ENCODE measurements at places on chromosomes 4 and X.
A peak's percentile ranks its signal among the peaks of the same experiment; 100 is the strongest.

DNA sequence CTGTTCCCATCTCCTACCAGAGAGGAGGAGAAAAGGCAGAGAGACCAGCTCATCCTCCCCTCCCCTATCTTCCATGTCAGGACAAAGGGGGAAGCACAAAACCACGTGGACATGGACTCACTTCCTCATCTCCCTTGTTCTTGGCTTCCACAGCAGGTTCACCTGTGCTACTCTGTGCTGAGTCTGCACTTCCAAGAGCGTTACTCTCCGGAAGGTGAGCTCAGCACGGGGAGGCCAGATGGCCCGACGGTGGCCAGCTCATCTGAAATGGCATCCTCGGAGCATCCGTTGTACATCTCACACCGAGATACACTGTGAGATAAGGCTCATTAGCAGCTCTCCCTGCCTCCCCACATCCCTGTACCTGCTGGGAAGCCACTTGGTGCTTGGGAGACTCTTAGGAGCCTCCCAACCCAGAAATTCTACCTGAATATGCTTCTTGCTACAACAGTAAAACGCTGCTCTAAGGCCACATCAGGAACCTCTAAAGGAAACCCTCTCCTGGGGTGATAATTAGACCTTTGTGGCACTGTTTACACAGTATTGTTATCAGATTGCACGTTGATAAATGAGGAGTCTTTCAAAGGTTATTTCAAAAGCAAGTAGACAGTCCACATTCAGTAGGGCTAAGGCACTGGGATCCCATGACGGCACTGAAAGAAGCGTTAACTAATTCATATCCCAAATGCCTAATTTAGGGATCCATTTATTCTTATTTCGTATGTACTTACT lies 19.4 kb downstream of the LGI2 start:
- no peak for DNase-seq

DNA sequence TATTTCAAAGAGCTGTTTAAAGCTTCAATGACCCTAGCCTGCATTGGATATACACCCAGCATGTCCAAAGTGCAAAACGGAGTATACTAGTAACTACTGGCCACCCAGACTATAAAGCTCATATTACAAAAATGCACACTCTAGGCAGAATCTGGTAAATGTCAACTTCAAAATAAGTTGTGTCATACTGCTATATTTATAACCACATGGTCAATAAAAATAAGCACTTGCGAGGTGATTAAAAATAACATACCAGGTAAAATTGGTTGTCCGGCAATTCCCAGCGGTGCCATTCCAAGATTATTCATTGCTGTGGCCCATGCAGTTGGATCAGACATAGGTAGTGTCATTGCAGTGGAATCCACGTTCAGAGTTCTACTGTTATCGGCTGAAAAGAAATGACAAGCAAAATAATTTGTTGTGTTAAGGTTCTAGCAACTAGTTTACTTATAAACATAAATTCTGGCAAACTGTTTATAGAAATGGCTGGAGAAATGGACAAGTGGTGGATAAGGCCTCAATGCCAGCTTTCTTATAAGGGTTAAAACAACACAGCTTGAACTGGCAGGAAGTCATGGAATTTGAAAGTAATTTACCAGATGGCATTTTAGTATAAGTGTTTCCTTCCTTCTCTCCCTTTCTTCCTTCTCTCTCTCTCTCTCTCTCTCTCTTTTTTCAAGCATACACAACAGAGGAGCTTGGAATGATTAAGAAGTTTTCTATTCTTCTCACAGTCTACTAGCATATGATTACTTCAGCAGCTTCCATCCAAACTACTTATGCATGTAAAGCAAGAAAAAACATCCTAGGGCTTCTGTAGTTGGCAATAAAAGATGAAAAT lies 199.9 kb downstream of the ENOX2 start:
- no peak for DNase-seq

GRCh38 chr4:146510942-146511341 lies 10.8 kb downstream of the SLC10A7 start:
- no peak for DNase-seq

DNA sequence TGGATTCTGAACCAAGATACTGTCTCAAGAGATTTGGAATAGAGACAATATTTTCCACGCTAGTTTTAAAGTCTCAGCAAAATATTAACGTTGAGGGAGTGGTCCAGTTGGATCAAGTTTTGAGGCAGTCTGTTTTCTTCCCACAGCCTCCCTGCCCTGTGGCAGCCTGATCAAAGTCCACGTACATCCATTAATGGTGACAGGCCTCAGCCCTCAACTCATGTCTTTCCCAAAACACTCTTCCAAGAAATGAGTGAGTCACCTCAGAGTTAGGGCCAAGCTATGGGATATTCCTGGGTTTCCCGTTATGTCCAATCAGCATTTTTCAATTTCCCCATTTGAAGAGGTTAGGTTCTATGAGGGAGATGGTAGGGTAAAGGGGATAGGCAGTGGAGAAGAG lies 28.5 kb downstream of the EGFL6 start:
- DNase-seq = no peak

DNA sequence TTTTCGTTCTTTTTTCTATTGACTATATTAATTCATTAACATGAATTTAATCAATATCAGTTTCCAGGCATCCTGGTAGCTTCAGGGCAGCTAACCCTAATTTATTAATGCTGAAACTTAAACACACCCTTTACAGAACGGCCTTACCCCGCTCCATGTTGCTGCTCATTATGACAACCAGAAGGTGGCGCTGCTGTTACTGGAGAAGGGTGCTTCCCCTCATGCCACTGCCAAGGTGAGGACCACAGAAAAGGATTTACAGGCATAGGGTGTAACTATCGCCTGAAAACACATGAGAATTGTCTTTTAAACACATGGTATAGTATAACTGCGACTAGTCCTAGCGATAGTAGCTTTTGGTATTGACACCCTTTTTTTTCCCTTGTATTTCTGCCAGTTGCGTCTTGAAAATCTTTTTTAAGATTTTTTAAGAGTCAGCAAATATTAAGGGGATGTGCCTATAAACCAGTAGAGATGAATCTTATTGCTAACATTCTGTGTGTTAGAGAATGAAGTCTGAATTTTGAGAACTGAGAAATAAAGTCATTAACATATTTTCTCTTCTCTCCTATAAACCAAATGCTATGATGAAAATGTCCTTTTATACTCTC lies 229.0 kb downstream of the ANK2 start:
- peak; percentile 23 for DNase-seq

DNA sequence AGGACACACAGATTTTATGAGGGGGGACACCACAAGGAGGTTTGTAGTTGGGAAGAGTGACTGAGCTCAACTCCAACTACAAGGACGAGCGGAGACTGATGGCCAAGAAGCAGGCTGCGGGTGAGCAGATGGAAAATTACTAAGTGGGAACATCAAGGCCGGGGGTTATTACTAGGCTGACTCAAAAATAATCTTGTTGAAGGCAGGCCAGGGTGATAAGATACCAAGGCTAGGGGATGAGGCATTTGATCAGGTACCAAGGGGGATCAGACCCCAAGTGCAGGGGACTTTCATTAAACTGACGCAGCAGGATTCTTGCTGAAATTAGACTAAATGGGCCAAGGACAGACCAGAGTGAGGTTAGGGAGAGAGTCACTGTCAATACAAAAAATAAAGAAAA lies 119.4 kb upstream of the SORBS2 start:
- no peak for DNase-seq

GRCh38 chr4:122762966-122763716 lies 30.6 kb downstream of the BBS12 start:
- no peak for DNase-seq

DNA sequence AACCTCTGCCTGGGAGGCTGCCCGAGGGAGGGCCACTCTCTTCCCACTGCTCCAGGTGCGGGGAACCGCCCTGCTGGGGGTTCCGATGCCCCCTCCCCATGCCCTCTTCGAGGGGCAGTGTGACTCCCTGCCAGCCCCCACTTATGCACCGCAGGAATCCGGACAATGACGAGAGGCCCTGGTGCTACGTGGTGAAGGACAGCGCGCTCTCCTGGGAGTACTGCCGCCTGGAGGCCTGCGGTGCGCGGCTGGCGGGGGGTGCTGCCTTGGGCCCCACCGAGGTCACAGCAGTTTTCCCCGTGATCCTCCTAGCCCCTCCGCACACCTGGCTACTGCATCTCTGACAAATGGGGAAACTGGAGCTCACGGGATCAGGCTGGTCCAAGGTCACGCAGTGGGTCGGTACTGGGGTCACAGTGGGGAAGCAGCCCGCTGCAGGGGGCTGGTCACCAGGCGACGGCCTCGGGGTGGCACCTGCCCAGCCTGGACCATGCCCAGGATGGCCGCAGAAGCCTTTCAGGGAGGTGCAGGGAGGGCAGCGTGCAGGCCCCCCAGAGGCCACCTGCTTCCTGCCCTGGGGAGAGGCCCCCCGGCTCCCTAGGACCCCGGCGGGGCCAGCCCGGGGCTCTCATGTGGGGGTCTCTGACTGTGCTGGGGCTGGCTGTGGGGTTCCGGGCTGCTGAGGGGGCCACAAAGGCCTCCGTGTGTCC lies 3.5 kb downstream of the HGFAC start:
- no peak for DNase-seq

DNA sequence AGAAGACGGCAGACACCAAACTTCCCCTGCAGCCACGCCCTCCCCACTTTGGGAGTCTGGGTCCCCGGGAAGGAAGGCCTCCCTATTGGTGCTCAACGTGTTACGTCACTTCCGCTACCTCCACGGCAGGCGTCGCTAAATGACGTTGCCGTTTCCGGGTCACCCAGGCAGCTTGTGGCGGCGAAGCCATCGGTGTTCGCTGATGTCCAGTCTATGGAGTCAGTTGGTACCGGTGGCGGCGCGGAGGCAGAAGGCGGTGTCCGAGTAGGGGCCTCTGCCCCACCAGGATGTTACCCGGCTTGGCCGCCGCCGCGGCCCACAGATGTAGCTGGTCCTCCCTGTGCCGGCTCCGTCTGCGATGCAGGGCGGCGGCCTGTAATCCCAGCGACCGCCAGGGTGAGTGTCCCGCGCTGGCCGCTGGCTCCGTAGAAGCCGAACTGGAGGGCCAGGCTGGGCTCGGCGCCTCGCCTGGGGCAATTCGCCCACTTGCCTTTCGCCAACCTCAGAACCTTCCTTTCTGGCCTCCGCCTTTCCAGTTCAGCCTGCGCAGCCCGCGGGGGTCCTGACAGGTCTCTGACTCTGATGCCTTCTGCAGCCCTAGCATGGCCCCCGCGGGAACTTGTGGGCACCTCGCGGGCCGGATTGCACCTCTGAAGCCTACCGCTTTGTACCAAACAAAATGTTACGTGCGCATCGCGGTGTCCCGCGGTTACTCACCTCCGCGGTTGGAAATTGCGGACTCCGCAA lies at the start of gene SLC30A9:
SLC30A9 (plus strand) TSS at position 166 of the 747 bp plus-strand sequence; CDS start at position 288, 122 bp downstream.
- peak; percentile 82 for DNase-seq

GRCh38 chrX:13090027-13090338 lies 45.6 kb upstream of the FAM9C start:
- DNase-seq = no peak

DNA sequence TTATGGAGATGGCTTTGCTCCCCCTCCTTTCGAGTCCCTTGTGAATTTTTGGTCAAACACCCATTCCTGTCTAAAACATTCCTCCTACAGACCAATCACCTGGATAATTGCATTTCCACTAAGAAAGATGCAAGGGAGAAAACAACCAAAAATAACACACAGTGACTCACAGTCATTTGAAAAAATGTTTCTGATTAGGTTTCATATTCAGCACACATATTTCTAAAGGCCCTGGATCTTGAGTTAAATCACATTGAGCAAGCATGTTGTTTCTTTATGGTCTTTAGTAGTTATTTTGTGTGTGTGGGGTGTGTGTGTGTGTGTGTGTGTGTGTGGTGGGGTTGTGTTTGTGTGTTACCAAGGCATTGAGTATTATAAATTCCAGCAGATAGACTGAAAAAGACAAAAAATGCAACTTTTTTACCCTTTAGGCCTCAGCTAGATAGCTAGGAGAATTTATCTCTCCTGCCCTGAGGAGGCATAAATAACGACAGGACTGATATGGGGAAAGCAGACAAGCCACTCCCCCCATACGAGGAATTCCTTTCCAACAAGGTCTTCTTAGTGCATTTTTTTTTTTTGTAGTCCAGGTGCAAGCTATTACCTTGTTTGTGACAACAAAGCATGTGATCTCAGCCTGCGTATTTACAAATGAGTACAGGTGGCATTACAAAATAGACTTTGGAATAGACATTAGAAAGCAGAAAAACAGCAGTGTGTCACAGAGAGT lies 265.4 kb upstream of the ADGRL3 start:
- no peak for DNase-seq

Data from GM12878 (cell line).